ENCODE measurements at places on chromosomes 12 and 14. TPM values are rescaled to one million over a fixed set of nuclear protein-coding genes. Genes with fewer than 3 reads are reported as not detected.

- no peak for DNase-seq
These were observed 150.2 kb downstream of the SRGAP1 start for GRCh38 chr12:63994704-63995103.

- no peak for DNase-seq
These were observed 250.0 kb downstream of the PHLDA1 start for GRCh38 chr12:75781532-75782046.

DNA sequence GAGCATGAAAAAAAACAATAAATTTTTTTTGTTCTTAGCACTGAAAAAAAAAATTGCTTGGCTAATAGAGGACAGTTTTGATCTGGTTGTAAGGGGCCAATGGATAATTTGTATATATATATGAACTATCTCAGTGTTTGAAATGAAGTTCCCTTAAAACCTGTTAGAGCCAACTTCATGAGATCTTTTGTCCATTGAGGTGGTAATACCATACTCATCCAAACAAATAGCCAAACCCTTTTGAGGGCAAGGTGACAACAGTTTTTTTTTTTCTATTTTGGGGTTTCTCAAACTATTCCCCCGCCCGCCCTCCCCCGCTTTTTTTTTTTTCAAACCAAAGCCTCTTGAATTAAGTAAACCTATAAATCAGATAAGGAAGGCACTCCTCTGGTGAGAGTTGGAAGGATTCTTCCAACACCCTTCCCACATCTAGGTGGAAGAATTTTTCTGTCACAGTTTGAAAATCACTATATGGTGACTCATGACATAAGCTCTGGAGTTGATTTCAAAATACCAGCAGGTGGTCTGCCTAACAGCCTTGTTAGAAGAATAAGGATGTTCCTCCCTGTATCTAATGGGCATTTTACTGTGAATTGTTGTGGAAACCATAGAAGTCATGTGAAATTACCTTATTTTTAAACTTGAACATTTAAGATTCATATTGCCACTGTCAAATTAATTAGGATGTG lies 10.2 kb downstream of the ARHGAP5 start:
- DNase-seq: no peak

SLC15A5 gene
- not detected for polyA plus RNA-seq

GRCh38 chr12:78420991-78421390 lies 443.6 kb upstream of the SYT1 start:
- no peak for DNase-seq

TPPP2 gene
- polyA plus RNA-seq: 0.22 TPM

GRCh38 chr12:45705404-45705803 lies 24.1 kb upstream of the ARID2 start:
- DNase-seq: no peak

- peak; percentile 97 for DNase-seq
These were observed at the start of gene DDX55 for GRCh38 chr12:123601602-123602489. Gene DDX55 (plus strand): TSS chr12:123602099. CDS start chr12:123602149, 50 bp downstream.

NRL gene
- polyA plus RNA-seq: 2.7 TPM
